ENCODE measurements at places on chromosomes 5 and 9.
A peak's percentile ranks its signal among the peaks of the same experiment; 100 is the strongest.

DNA sequence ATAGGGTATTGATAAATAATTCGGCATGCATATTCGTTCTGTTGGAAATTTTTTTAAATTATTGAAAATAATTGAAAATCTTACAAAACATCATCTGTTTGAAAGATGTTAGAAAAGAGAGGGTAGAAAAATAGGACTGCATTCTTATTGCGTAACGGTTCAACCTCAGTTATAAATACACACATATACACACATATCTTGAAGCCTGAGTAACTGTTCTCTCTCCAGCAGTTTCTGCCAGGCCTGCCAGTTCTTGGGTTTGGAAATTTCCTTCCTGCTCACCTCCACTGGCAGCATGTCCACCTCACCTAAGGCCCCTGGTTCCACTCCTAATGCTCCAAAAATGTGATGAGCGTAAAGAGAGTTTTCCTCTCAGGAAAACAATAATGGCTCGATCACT, 9.1 kb downstream of the SPATA31E1 start:
- no peak for DNase-seq

- no peak for DNase-seq
These were observed 6.4 kb upstream of the CHD1 start for GRCh38 chr5:98935206-98935605.

DNA sequence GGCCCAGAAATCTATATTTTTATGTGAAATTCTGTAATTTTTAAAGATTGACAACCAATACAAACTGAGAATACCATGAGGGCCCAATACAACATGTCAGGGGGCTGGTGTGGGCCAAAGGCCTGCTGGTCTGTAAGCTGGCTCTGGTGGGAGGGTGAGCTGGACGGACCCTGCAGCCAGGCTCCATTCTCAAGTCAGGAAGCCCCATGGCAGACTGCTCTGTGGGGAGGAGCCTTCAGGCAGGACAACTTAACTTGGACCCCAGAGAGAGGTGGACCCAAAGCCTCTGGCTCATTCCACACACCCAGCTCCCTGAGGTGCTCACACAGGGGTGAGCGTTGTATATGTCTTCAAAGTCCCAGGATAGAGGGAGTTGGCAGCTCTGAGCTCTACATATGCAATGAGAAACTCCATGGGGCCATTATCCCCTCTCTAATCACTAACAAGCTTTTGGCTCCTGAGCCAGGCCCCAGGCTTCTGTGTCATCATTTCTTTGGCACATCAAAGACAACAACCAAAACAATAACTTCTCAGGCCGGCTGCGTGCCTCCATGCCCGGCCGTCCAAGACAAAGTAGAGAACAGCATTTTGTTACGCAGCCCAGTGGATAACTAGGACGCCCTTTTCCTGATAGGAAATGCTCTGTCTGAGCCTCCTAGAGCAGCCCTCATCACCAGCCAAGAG, 6.4 kb downstream of the SEPTIN8 start:
- DNase-seq = peak; percentile 21

DNA sequence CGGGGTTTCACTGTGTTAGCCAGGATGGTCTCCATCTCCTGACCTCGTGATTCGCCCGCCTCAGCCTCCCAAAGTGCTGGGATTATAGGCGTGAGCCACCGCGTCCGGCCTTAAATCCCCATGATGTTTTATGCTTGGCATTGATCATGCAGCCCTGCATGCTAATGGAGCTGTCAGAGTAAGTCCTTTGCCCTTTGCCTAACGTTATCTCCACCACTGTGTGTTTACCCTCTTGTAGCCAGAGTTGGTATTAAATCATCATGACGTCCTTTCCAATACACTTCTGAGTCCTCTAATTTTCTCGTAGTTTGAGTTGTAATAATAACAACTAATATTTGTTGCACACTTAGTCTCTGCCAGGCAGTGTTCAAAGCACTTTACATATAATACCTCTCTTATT, 57.2 kb upstream of the ZFAND5 start:
- DNase-seq = no peak

DNA sequence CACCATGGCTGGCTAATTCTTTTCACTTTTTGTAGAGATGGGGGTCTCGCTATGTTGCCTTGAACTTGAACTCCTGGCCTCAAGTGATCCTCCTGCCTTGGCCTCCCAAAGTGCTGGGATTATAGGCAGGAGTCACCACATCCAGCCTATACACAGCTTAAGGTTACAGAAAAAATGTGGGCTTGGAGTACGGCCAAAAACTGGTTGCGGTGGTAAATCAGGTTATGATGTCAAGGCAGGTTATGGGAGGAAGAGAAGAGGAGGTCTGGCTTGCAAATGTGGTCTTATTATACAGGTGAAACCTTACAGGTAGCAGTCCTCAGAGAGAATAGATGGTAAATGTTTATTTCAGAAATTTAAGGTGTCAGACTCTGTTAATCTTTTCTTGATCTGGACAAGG, 30.7 kb upstream of the SYK start:
- DNase-seq = no peak

- DNase-seq = no peak
These were observed 149.8 kb downstream of the ENTREP1 start for GRCh38 chr9:69474821-69475220.

- no peak for DNase-seq
These were observed 9.4 kb downstream of the PDLIM7 start for GRCh38 chr5:177487975-177488374.

DNA sequence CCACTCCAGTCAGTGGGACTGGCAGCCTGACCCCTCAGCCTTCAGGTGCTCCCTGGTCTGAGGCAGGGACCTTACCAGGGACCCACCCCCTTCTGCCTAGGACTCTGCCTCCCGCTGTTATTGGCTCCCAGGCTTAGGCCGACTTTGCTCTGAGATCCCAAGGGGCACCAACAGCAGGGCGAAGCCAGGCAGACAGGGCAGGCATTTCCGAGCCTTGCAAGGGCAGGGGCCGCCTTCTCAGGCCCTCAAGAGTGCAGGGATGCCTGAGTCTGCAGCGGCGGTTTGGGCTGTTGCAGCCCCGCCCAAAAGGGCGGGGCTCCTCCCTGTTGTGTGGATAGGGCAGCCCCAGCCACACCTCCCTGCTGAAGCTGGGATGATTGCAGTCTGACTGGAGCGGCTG, 644.6 kb downstream of the PRR16 start:
- no peak for DNase-seq

DNA sequence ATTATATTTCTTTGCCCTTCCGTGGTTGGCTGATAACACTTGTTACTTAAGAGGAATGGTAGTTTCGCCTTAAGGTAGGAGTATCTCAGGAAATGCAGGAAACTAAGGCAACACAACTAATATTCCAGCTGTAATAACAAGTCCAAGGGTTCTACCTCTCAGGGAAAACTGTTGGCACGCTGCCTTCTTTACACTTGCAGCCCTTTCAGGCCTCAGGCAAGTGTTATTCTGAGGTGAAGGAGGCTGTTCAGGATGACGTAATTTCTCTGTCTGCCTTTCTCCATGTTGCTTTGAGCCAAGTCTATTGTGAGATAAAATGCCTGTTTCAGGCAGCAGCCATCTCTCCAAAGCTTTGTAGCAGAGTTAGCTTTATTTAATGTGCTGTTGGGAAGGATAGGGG, 38.0 kb downstream of the VCAN start:
- DNase-seq = no peak

- DNase-seq = no peak
These were observed 12.6 kb downstream of the FGF18 start for GRCh38 chr5:171432076-171432475.

DNA sequence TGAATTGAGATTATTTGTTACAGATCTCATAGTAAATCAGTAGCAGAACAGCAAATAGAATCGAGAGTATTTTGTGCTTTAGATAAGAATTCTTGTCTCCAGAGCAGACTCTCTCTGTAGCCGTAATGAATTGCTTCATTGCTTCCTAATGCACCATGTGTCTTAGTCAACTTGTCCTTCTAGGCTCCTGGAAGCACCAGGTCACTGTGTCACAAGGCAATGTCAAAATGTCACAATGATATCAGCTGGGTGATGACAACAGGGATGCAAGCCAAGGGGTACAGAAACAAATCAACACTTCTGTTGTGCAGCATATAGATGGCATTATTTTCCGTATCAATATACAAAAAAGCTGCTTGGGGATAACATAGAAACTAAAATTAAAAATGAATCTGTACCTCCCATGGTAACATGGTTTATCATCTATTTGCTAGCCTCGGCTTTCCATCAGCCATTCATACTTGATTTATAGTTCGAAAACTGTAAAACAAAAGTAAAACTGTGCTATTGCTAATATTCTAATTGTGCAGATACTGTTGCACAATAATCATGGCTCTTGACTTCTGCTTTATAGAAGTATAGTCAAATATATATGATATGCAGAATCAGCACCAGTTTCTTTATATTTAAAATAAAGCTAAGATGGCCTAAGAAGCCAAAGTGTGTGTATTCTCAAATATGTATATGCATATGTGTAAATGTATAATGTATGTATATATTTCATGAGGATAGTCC, 435.9 kb upstream of the TLE4 start:
- no peak for DNase-seq

DNA sequence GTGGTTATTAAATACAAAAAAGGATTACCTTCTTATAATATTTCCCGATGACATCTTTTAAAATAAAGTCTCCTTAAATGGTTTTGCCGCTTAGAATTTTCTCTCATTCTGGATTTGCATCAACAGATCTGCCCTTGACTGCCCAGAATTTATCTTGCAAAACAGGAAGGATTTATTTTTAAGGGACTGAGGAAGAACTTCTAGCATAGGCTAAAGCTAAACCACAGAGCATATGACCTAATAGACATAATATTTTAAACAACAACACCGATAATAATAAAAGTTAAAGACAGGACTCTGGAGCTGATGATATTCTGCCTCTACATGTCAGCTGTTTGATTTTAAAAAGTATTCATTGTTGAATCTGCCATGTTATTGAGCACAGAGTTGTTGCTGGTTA, 145.3 kb upstream of the ADCY2 start:
- DNase-seq = no peak

GRCh38 chr9:23586906-23587305, 239.1 kb downstream of the ELAVL2 start:
- no peak for DNase-seq

- DNase-seq = no peak
These were observed 70.1 kb upstream of the FSTL4 start for GRCh38 chr5:133682451-133682850.

DNA sequence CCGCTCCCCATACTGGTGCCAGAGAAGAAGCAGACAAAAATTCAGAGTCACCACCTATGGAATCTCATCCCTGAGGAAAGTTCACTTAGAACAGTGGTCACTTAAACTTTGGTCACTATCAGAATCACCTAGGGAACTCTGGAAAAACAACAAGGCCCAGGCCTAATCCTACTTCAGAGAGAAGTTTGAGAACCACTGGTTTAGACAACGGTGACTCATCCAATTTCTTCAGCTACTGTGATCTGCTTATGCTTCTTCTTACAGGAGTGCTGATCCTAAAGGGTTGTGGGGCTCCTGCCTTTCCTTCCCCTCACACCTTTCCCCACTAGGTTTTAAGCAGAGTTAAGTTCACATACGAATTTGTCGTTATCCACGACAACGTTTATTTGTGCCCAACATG, 194.7 kb upstream of the KLF4 start:
- DNase-seq = no peak

DNA sequence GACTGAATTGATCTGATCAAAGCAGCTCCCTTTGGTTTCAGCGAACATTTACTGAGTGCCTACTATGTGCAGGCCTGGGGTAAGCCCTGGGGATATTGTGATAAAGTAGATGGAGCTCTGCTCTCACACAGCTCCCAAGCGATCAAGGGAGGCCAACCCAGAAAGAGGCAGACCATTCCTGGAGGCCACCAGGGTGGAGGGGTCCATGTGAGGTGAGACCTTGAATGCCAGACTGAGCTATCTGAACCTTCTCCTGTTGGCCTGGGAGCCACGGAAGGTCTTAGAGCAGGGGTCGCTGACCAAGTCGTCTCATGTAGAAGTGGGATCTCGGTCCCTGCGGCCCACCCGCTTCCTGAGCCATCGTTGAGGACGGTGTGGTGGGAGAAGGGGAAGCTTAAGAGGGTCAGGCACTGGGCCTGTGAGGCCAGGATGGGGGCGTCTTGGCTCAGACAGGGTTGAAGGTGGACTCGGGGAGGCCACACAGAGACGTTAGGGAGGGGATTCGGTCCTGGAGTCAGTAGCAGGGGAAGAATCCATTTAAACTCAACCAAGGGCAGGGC, 62.2 kb upstream of the IL17B start:
- no peak for DNase-seq

DNA sequence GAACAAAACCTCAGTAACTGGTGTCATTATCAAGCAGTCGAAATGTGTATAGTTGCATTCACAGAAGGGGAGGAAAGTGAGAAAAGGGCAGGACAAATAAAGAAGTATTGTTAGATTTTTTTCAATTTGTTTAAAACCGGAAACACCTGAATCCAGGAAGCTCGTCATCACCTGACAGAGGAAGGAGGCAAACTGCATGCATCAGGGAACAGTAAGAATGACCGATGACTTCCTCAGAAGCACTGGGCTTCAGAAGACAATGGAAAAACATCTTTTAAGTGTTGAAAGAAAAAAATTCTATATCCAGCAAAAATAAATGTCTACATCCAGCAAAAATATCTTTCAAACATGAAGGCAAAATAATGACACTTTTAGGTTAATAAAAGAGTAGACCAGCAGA, 29.5 kb downstream of the PLEKHG4B start:
- no peak for DNase-seq

- no peak for DNase-seq
These were observed at the start of gene WNK2 for GRCh38 chr9:93183663-93184431. Gene WNK2 (plus strand): TSS chr9:93184139. CDS start chr9:93184930, 791 bp downstream.

DNA sequence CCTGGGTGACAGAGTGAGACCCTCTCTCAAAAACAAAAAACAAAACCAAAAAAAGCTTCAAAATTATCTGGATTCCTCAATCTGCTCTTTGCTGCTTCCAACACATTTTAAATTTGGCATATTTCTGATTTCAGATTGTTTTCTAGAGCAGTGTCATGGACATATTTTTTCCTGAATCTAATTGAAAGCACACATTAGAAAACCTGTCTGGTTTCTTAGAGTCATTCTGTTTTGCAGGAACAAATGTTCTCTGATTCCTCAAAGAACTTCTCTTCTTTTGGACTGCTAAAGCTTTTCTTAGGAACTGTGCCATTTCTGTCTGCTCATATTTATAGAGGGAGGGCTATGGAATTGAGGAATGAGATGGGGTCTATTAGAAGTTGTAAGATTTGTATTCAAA, 81.6 kb downstream of the RAI14 start:
- DNase-seq = no peak

DNA sequence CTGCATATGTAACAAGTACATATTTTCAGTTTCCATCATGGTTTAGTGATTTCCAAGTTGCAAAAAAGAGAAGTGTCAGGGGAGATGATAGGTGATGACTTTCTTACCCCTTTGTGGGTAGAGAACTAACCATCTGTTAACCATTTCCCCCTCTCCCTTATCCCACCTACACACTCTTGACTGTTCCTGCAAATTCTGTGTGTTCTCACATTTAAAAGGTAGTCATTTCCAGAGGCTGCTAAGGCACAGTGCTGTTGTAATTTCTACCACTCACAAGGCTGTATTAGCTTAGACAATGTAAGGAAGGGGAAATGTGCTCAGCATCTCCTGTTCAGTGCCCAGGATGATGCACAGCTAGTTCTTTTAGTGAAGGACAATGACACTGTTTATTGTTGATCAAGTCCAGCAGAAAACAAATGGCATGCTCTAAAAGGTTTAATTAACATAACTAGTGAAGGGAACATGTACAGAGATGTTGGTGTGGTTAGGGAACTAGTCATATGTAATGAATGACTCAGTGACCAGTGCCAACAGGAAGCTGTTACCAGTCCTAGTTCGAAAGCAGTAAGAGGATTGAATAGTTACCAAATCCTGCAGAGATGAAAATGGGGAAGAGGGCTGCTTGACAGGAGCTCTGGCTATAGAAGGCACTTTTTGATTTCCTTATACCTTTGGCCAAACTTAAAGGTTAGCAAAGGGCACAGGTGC, 165.1 kb downstream of the PLK2 start:
- peak; percentile 89 for DNase-seq

GRCh38 chr5:107887166-107887943, 216.6 kb upstream of the EFNA5 start:
- DNase-seq = peak; percentile 50

All from lung microvascular endothelial cell (primary cell).